ENCODE measurements at places on chromosomes 16 and 17. TPM values are rescaled to one million over a fixed set of nuclear protein-coding genes. Genes with fewer than 3 reads are reported as not detected.

DNA sequence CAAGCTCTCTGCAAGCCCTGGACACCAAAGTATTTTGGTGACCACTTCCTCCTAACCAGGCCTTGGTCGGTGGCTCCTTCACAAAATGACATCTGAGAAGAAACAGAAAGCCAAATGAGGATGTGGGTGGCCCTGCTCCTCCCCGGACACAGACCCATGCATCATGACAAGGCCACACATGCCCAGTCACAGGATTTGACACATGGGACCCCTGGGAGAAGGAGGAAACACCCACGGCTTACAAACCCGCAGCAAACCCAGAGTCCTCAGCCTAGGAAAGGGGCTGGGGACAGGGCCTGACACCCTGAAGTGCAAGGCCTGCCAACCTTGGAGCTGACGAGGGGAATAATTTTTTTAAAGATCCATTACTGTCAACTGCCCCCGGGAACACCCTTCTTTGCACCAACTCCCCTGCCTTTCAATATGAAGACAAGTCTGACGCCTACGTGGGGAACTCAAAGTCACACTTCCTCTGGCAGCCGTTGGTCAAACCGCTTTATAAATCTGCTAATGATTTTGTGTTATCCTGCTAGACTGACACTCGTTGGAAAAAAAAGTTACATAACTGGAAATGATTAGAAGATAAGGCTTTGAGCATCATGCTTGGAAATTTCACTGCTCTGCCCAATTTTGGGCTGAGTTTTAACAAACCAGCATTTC is 41.3 kb downstream of the GAS7 start:
- peak; percentile 83 for DNase-seq

- DNase-seq: no peak
Measured at GRCh38 chr17:13005530-13005929, 12.3 kb downstream of the ELAC2 start.

GRCh38 chr16:54341892-54342776 is 55.5 kb upstream of the IRX3 start:
- no peak for DNase-seq

The ADAD2 gene
- polyA plus RNA-seq: 0.06 TPM
